T-cell (primary cell): ENCODE measurements at places on chromosomes 5 and 9. TPM values are rescaled to one million over a fixed set of nuclear protein-coding genes. Genes with fewer than 3 reads are reported as not detected.

DNA sequence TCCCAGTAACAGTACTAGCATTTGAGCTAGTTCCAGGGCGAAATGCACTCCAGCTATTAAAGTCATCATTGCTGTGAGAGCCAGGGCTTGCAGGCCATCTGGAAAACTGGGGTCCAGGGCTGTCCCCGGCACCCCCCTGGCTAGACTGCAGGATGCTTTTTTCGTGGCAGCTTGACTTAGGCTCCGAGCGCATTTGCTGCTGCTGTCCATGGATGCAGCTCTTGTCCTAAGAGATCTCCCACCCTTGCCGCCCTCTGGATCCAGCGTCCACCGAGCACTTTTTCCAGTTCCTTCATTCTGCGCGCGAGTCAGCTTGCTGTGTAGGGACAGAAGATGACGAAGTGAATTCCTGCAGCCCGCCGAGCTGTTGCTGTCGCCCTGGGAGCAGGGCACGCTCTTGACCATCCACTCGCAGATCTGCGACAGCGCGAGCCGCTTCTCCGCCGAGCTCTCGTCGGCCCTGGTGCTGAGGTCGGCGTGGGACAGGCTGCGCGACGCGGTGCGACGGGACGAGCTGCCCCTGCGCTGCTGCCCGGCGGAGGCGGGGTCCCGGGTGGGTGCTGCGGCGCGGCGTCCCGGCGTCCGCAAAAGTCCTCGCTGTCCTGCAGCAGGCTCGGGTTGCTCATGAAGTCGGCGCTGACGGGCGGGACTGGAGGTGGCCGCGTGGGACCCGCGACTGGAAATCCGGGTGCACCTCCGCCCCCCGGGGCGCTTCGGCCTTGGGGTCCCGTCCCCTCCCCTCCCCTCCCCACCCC is 30.7 kb downstream of the OR2V1 start:
- no peak overlapping the region for H3K27ac ChIP-seq
- no peaks in the 10 kb centered on the region for H3K4me1 ChIP-seq
- H3K36me3 ChIP-seq = no peaks in the 10 kb centered on the region
- H3K27me3 ChIP-seq = peaks cover 11% of the 10 kb centered on the region

DNA sequence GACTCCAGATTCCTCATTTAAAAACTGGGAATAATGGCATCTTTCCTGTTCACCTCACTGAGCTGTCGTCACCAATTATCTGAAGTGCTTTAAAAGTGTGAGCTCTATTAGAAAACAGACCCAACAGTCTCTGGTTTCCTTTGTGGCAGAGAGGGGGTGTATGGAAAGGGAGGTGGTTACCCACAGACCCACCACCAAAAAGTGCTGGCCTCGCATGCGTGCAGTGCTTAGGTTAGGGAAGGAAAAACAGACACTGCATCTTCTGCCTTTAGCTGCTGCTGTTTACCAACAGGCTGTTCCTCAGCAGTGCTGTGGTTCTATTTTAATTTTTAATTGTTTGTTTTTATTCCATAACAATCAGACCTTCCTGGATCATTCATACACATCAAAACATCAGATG is 249.6 kb downstream of the PIK3R1 start:
- H3K27ac ChIP-seq = no peak overlapping the region
- no peaks in the 10 kb centered on the region for H3K36me3 ChIP-seq
- DNase-seq = no peak
- no peak overlapping the region for H3K4me3 ChIP-seq

The SPINK6 gene
- total RNA-seq = not detected

The EXD3 gene
- 25.9 TPM for total RNA-seq

- H3K4me1 ChIP-seq = no peaks in the 10 kb centered on the region
- H3K27me3 ChIP-seq = no peaks in the 10 kb centered on the region
- no peak overlapping the region for H3K4me3 ChIP-seq
Measured at GRCh38 chr9:9142001-9142400, 1342.4 kb upstream of the DMAC1 start.

DNA sequence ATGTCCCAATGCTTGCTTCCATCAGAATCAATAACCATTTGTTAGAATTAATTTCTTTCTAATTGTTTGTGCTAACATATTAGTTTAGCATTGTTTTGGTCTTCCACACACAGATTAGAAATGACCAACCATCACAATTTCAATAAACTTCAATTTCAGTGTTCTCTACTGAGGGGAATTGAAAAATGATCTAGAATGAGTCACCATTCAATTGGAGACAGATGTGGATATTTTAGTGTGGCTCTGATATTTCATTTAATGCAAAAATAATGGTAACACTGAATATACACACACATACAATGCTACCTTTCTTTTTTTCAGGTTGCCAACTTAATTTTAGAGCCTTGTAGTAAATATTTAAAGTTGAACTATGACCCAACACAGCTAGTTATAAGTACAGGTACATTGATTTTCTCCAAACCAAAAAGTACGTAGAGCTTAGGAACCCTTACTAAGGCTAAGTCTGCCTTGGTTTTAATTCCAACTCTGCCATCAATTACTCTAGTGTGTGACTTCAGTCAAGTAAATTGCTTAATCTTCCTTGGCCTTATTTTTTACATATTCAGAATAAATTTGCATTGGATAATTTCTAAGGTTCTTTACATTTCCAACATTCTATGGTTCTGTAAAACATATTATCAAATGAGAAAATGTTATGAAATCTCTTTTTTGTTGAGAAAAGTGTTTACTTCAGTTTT is 143.9 kb downstream of the DMRTA1 start:
- no peaks in the 10 kb centered on the region for H3K4me1 ChIP-seq
- no peaks in the 10 kb centered on the region for H3K27me3 ChIP-seq
- H3K27ac ChIP-seq = no peak overlapping the region
- no peak for DNase-seq
- no peak overlapping the region for H3K4me3 ChIP-seq

GRCh38 chr5:161258438-161258837 is 288.1 kb downstream of the GABRB2 start:
- H3K4me1 ChIP-seq = no peaks in the 10 kb centered on the region
- H3K36me3 ChIP-seq = no peaks in the 10 kb centered on the region
- H3K27me3 ChIP-seq = no peaks in the 10 kb centered on the region
- no peak overlapping the region for H3K27ac ChIP-seq

DNA sequence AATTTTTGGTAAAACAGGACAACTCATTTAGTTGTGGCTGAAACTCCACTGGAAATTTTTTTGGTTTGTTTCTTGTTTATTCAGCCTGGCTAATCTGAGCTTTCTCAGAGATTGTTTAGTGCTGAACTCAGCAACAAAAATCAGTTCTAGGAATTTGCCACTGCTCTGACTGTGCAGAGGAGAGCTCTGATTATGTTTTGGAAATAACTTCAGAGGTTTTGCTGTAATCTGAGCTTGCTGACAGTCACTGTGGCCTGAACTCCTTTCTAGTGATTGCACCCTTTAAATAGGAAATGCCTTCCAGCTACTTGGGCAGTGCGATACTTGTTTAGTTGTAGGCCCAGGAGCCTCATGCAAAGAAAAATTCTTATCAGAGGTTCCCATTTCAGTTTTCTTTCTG is 60.2 kb downstream of the OSTF1 start:
- H3K27ac ChIP-seq = peak overlapping the region; percentile 66
- H3K27me3 ChIP-seq = no peaks in the 10 kb centered on the region
- no peak overlapping the region for H3K4me3 ChIP-seq
- H3K4me1 ChIP-seq = peaks cover 63% of the 10 kb centered on the region
- H3K36me3 ChIP-seq = no peaks in the 10 kb centered on the region

DNA sequence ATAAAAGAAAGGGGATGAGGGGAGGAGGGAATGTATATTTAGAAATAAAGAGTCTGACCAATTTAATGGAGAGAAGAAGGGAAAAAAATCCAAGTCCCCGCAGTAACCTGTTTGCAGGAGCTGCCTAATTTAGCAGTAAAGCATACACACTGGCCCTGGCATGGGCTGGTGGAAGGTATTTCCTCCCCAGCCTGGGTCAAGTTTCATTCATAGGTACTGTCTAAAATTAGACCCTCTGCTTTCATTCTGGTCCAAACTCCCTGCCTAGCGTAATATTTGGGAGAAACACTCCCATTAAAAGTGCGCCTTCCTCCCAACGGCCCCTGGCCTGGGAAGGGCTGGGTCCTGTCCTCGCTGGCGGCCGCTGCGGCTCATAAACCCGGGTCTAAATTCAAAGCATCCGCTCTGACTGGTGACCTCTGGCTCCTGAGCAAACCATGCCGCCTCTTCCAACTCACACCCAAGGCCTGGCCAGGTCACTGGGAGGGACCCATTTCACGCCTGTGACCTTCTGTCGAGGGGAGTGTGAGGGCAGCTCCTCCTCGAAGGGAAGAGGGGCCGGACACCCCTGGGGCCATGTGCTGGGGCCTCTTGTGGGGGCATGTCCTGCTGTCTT is 123.2 kb downstream of the FGF18 start:
- no peak overlapping the region for H3K27ac ChIP-seq
- no peak for DNase-seq
- H3K4me3 ChIP-seq = no peak overlapping the region
- H3K36me3 ChIP-seq = no peaks in the 10 kb centered on the region

The HOMER1 gene
- total RNA-seq = 3.6 TPM

- H3K36me3 ChIP-seq = peaks cover 2% of the 10 kb centered on the region
- DNase-seq = no peak
- no peaks in the 10 kb centered on the region for H3K4me1 ChIP-seq
- no peak overlapping the region for H3K27ac ChIP-seq
- no peak overlapping the region for H3K4me3 ChIP-seq
Measured at GRCh38 chr5:180053061-180053602, 18.4 kb downstream of the RNF130 start.

DNA sequence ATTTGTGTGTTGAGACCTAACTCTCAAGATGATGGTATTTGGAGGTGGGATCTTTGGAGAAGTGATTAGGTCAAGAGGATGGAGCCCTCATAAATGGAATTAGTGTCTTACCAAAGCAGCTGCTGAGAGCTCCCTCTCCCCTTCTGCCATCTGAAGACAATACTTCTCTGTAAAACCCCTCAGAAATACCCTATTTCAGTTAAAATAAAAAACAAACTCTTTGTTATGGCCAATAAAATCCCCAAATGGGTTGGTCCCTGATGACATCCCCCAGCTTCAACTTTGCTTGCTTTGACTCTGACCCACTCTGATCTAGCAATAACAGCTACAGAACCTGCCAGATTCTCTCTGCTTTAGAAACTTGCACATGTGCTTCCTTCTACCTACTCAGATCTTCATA is 100.9 kb downstream of the SNCAIP start:
- no peaks in the 10 kb centered on the region for H3K4me1 ChIP-seq
- no peaks in the 10 kb centered on the region for H3K36me3 ChIP-seq
- H3K27ac ChIP-seq = no peak overlapping the region
- H3K4me3 ChIP-seq = no peak overlapping the region
- DNase-seq = no peak

The PELO gene
- 8.2 TPM for total RNA-seq

The CTSV gene
- total RNA-seq = not detected

- no peaks in the 10 kb centered on the region for H3K4me1 ChIP-seq
- no peak overlapping the region for H3K27ac ChIP-seq
- no peaks in the 10 kb centered on the region for H3K36me3 ChIP-seq
- H3K4me3 ChIP-seq = no peak overlapping the region
- no peak for DNase-seq
- peaks cover 14% of the 10 kb centered on the region for H3K27me3 ChIP-seq
Measured at GRCh38 chr9:126262738-126263137, 63.9 kb upstream of the MVB12B start.

DNA sequence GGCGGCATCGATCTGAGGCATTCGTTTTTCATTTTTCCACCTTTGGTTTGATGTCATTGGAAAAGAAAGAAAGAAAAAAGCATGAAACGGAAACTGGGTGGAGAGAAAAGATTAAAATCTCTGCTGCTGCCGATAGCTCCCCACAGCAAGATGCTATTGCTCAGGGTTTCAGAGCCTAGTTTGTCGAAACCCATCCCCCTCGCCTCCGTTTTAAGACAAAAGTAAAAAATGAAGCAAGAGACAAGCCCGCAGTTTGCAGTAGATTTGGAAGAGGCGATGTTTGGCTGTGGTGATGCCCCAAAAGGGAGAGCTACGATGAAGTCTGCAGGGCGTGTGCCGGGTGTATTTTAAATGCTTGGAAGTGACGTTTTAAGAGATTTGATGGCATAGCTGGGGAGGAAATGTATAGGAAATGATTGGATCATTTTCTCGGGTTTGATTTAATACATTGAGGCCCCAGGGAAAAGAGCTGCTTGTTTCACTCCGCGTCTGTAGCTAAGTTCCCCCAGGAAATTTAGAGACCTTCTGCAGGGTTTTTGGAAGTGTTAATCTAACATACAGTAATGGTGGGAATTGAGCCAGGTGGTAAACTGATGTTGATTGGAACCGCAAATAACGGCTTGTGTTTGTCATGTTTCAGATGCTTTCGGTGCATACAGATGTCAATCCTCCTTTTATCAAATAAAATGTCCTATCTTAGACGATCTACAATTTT is 909 bp downstream of the NDFIP1 start:
- no peaks in the 10 kb centered on the region for H3K27me3 ChIP-seq
- no peaks in the 10 kb centered on the region for H3K36me3 ChIP-seq
- peak overlapping the region; percentile 89 for H3K4me3 ChIP-seq
- H3K4me1 ChIP-seq = peaks cover 49% of the 10 kb centered on the region
- DNase-seq = peak; percentile 59

The KIF4B gene
- not detected for total RNA-seq
